GOT3 (cell line): ENCODE measurements at places on chromosomes 11 and 22.

DNA sequence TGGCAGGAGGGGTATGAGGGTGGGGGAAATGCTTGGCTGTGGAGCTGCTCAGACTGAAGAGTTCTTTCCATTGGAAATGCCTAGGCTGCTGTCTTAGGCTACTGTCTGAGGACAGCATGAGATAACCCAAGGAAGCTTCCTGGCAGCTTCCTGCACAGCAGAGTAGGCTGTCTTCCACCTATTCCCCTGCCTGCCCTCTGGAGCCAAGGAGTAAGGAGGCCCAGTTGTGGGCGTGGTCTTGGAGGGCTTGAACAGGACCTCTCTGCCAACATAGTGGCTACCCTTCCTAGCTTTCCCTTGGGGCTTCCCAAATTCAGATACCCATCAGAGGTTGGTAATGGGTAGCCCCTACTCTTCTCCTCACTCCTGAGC is 25.9 kb downstream of the PHLDB1 start:
- DNase-seq, result no peak

DNA sequence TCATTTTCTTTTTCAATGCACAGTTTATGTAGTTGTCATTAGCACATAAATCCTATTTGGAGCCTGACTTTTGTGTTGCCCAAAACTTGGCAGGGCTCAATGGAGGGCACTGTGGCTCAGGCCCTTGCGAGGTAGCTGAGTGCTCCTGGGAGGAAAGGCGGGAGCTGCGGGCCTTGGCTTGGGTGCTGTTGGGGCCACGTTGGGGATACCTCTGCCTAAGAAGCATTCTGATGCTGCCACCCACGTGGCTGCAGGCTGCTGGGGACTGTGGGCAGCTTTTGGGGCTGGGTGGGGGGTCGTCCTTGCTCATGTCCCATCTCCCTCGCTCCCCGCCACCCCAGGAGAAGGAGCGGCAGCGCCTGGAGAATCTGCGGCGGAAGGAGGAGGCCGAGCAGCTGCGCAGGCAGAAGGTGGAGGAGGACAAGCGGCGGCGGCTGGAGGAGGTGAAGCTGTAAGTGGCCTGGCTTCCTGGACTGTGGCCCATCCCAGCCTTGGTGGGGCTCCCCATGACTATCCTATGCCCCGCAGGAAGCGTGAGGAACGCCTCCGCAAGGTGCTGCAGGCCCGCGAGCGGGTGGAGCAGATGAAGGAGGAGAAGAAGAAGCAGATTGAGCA is 20.9 kb downstream of the INCENP start:
- DNase-seq, result no peak

DNA sequence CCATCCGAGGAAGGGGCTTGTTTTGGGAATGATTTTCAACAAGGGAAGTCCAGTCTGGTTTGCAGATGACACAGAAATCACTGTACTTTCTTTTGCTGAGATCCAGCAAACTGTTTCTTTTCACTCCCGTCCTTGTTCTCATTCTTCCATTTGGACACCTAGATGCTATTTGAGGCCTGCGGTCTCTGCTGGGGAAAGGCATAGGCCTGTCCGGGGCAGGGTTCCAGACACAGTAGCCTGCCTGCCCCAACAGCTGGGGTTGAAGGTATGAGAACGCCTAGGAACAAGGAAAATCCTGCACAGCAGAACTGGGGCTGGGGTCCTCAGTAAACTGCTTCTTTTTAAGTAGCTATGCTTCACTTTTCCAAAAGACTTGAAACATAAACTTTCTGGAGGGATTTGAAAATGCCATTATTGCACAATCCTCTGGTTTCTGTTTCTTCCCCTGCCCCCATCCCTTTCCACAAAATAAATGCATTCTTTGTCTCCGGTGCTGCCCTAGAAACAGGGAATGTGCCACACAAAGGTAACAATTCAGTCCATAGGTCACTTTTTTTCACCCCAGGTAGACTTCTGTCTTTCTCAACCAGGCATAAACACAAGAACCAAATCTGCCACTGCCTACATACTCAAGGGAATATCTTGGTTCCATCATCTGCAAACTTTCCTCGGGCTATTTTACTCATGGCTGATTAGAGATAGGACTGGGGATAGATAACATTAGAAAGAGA is 174.8 kb upstream of the MTMR2 start:
- DNase-seq, result no peak

DNA sequence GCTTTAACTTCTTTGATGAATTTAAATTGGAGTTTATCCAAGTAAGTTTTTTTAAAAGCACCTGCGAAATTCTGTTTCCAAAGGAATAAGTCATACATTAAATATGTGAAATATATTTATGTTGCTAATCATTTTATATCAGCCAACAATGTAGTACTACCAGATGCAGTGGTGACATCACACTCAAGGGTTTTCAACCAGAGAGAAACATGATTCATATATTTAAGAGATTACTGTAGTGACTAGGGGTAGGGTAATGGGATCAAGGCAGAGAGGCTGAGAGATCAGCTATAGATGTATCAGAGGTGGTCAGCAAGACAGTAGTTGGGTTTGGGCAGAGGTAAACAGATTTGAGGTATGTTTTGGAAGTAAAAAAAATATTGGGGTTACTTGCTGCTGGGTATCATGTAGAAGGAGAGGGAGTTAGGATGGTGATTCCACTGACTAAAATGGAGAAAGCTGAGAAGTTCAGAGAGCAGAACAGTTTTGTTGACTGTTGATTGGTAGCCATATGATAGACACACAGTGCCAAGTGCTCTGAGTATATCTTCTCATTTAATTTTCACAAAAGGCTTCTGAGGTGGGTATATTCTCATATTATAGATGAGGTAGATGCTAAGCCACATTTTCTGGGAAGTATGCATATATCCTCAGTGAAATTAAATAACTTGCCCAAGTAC is 39.4 kb downstream of the CEP57 start:
- no peak for DNase-seq

DNA sequence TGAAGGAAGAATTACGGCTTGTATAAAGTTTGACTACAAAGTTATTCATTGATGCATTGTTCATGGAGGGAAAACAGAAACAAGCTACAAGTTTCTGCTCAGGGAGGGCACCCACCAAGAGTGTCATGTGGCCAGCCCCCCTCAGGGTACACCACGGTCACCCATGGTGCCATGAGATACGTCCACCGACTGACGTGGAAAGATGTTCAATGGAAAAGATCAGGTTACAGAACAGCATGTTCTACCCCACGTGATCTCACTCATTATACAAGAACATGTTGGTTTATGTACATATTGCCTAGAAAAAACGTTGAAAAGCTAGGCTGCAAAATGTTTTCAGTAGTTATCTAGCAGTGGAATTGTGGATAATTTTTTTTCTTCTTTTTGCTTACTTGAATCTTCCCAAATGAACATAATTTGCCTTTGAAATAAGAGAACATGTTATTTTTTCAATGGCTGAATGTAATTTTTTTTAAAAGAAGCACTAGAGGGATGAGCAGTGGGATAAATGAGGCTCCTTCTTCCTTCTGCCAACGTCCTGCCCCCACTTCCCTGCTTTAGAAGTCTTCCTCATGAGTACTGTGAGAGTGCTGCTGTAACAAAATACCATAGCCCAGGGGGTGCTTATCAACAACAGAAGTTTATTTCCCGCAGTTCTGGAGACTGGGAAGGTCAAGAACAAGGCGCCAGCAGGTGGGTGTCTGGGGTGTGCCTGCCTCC is 22.5 kb downstream of the RCN1 start:
- DNase-seq, result no peak

DNA sequence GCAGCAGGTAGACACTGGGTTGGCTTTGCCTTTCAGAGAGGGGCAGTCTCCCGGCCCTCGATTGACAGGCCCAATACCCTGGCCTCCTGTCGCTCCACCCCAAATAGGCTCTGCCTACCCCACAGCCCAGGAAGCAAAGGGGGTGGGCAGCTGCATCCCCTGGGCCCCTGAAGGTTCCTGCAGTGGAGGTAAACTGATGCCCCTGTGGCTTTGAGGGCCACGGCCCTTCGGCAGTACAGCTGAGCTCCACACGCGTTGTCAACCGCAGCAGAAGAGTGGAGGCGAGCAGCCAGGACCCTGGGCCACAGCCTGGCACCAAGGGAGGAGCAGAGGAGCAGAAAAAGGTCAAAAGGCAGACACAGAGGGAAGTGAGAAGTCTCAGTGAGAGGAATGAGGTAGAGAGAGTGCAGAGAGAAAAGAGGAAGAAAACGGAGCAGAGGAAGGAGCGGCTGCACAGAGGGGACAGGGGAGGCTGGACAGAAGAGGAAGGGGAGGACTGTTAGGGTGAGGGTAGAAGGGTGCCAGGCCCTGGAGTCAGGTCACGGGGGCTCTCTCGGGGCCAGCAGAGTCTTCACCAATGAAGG is 64.0 kb downstream of the SLC22A12 start:
- DNase-seq, result no peak

- no peak for DNase-seq
These were observed 36.4 kb upstream of the TH start for GRCh38 chr11:2207773-2208621.

- no peak for DNase-seq
These were observed 240.2 kb downstream of the CADM1 start for GRCh38 chr11:115263799-115264656.

GRCh38 chr22:29054251-29054767 is 7.3 kb downstream of the C22orf31 start:
- DNase-seq, result no peak

DNA sequence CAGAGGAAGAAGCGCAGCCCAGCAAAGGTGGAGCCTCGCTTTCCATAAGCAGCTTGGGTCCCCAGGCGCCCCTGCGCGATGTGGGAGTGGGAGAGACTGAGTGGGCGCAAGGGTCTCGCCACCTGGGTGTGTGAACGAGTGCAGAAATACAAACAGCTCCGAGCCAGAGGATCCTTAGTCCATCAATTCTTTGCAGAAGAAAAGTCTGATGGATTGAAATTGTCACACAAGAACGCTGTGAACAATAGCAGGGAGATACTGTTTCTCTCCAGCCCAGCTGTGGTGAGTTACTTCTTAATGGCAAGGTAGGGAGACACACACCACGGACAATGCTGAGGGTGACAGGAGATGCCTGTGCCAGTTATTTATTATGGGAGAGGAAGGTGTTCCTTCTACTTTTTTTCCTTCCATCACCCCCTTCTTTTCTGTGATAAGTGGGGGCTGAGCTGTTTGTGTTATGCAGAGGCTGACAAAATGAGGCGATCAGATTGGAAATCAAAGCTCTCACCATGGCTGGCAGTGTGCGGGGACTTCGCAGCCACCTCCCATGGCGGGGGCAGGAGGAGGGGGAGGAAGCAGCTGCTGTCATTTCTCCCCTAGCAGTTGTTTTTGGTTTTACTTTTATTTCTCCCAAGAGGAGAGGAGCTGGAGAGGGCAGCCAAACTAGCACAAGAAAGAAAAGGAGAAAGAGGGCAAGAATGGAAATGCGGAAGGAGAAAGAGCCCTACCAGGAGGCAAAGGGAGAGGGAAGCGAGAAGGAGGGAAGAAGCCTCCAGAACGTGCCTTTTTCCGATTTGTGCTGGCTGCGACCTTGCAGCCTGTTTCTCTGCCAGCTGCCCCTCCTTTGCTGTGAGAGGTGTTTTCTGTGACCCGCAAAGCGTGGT is 755.8 kb downstream of the NTM start:
- DNase-seq, result no peak

DNA sequence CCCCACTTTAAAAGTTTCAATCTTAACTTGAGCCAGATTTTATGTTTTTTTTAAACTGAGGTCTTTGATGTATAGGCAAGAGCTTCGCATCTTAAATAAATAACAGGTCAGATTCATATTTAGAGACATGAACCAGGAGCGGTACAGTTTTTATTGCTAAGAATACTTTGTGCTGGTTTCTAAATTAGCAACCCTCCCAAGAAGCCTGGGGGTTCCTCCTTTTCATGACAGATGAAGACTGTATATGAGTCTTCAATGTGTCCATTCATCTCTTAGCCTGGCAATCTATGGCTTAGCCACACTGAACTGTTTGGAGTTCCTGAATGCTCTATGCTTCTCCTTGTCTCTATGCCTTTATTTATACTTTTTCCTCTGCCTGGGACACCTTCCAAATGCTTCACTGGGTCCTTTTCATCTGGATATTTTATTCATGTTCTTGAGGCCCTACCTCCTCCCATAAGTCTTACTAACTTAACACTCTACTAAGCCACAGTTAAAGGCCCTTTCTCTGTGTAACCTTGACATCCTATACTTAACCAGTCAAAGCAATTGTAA is 338.6 kb downstream of the INSC start:
- no peak for DNase-seq

- DNase-seq, result no peak
These were observed 80.0 kb upstream of the PPARA start for GRCh38 chr22:46070215-46070802.
